ENCODE measurements at places on chromosomes 1 and 21. TPM values are rescaled to one million over a fixed set of nuclear protein-coding genes. Genes with fewer than 3 reads are reported as not detected.

PDE4B gene
- total RNA-seq, result 16.9 TPM

GUCA2A gene
- not detected for total RNA-seq

TAF13 gene
- 22.4 TPM for total RNA-seq

IL20 gene
- not detected for total RNA-seq

CELA2A gene
- not detected for total RNA-seq

VWA5B1 gene
- total RNA-seq, result not detected

CD1C gene
- total RNA-seq, result 0.11 TPM

HAPLN2 gene
- not detected for total RNA-seq

PAPPA2 gene
- not detected for total RNA-seq

PLA2G2A gene
- total RNA-seq, result not detected

PLEKHN1 gene
- 2.2 TPM for total RNA-seq

LAMTOR2 gene
- 69.4 TPM for total RNA-seq

A3GALT2 gene
- total RNA-seq, result not detected

S100A9 gene
- total RNA-seq, result not detected

GIPC2 gene
- 0.05 TPM for total RNA-seq

CD5L gene
- total RNA-seq, result not detected

CD244 gene
- total RNA-seq, result 0.70 TPM

VASH2 gene
- total RNA-seq, result 0.61 TPM

ZSWIM5 gene
- total RNA-seq, result 0.07 TPM

BMP8B gene
- total RNA-seq, result 0.52 TPM

MFAP2 gene
- total RNA-seq, result not detected

AIM2 gene
- 12.1 TPM for total RNA-seq

SLC44A5 gene
- total RNA-seq, result not detected

NBPF6 gene
- not detected for total RNA-seq

IFNLR1 gene
- 2.7 TPM for total RNA-seq

TNFRSF14 gene
- total RNA-seq, result 158 TPM

KRTAP19-3 gene
- total RNA-seq, result not detected

HSD11B1 gene
- 0.36 TPM for total RNA-seq

FCMR gene
- total RNA-seq, result 77.6 TPM

WDR47 gene
- total RNA-seq, result 9.8 TPM

ISG15 gene
- 101 TPM for total RNA-seq

LAMC2 gene
- total RNA-seq, result not detected

ORC1 gene
- total RNA-seq, result 37.6 TPM

GNG12 gene
- not detected for total RNA-seq

ELF3 gene
- 0.55 TPM for total RNA-seq

CD1E gene
- not detected for total RNA-seq

COL6A1 gene
- total RNA-seq, result 0.09 TPM

TEX38 gene
- total RNA-seq, result not detected

CTBS gene
- total RNA-seq, result 16.9 TPM

RPRD2 gene
- total RNA-seq, result 33.2 TPM

CFAP126 gene
- not detected for total RNA-seq

NTMT2 gene
- not detected for total RNA-seq

CEP85 gene
- total RNA-seq, result 41.0 TPM

ADORA1 gene
- not detected for total RNA-seq

RWDD3 gene
- 15.3 TPM for total RNA-seq

KRTAP10-11 gene
- total RNA-seq, result not detected

CRABP2 gene
- total RNA-seq, result 1.6 TPM

CCDC27 gene
- not detected for total RNA-seq

TMEM234 gene
- total RNA-seq, result 13.7 TPM

MTARC1 gene
- total RNA-seq, result not detected

ROR1 gene
- total RNA-seq, result 0.05 TPM
